ENCODE measurements at places on chromosomes 3 and 15.

- DNase-seq: no peak
Observed at GRCh38 chr15:41734079-41734478, 40.2 kb upstream of the MAPKBP1 start.

DNA sequence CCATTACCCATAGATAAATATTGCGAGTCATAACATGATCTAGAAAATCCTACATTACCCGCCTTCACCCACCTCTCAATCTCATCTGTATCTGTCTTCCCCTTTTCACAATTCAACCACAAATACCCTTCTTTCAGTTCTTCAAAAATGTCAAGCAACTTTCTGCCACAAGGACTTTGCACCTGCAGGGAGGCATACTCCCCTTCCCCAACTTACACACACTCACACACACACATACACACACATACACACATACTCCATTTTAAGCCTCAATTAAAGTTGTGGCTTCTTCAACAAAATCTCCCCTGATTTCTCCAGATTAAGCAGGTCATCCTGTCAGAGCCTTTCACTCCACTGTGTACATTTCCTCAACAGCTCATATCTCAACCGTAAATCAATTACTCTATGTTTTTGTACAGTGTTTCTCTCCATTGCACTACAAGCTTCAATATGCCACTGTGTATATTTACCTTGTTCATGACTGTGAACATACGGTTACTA is 33.1 kb upstream of the CCDC50 start:
- DNase-seq: no peak

DNA sequence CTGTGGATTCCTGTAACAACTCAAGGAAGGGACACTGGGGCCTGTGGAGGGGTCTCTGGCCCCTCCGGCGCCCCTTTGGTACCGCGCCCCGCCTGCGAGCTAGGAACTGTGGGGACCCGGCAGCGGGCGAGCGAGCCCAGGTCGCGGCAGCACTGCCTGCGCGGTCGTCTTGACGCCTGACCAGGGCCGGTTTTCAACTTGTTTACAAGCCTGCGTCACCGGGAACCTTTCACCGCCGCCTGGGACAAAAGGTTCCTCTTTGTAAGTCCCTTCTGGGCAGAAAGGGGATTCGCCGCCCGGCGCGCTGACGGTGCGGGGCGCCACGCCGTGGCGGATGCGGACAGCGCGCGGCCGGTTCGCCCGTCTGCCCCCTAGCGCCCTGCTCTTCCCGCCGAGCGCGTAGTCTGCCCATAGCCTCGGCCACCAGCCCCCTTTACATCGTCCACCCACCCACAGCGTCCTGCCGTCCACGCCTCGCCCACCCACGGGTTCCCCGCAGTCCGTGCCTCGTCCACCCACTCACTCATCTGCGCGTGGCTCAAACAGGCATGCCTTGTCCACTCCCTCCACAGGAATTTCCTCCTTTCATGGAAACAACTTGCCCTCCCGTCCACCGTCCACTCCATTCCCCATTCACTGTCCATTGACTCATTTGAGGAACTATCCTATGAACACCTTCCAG is 5.5 kb upstream of the CFAP100 start:
- DNase-seq: no peak

GRCh38 chr3:50600841-50601591 is 10.6 kb downstream of the CISH start:
- peak; percentile 73 for DNase-seq

Measured in activated T-helper 1 cell treated with Interleukin-2 at 50 U/mL for 16 hours (primary cell).